ENCODE measurements at places on chromosomes 3 and 15.

- DNase-seq = no peak
Observed at GRCh38 chr3:48411606-48412374, 18.1 kb downstream of the PLXNB1 start.

- DNase-seq = no peak
Observed at GRCh38 chr15:75352186-75353080, 5.6 kb downstream of the NEIL1 start.

DNA sequence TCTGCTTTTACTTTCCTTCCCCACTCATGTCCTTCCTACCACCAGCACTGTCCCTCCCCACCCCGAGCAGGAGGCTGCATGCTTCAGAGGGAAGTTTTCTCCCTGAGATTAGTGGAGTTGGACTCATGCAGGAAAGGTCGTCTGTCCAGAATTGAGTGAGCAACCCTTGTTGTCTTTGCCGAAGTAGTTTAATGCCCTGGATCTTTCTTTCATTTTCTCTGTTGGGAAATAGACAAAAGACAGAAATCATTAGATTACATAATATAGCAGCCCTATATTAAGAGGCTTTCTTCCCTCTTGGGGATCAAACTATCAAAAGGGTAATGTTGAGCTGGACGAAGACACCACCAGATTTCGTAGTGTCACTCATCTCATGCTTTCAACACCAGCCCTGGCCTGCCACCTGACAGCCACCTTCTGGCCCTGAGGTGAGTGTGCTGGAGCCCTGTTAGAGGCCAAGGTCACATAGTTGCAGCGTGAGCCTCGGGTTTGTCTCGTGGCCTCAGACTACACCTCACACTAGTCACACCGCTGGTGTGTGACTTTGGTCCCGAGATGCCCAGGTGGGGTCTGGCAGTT is 231.0 kb downstream of the ITPR1 start:
- no peak for DNase-seq

DNA sequence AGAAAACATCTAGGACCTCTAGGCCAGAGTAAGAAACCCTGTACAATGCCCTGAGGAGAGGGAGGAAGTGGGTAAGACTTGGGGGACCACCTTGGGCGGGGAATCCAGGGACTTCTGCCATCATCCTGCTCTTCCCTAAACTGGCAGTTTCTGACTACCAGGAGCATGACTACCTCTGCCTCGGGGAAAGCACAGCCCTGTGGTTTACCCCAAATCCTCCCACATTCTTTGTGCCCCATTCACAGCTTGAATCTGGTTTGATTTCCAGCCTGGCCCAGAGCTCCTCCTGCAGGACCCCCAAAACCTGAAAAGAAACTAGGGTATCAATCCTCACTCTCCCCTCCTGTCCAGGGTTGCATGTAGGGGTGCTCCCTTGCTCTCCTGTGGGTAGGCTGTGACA is 4.7 kb downstream of the C3orf18 start:
- DNase-seq = no peak

GRCh38 chr3:5187156-5187919 is at the start of gene EDEM1:
TSS of gene EDEM1 (plus strand) at chr3:5187707. CDS start at chr3:5187806, 99 bp downstream.
- peak; percentile 93 for DNase-seq

GRCh38 chr3:11328196-11328945 is 56.2 kb downstream of the ATG7 start:
- DNase-seq = no peak

GRCh38 chr15:68578980-68579935 is at the start of gene CORO2B:
TSS of gene CORO2B (plus strand) at chr15:68578993. CDS start at chr15:68579263, 270 bp downstream.
- no peak for DNase-seq

DNA sequence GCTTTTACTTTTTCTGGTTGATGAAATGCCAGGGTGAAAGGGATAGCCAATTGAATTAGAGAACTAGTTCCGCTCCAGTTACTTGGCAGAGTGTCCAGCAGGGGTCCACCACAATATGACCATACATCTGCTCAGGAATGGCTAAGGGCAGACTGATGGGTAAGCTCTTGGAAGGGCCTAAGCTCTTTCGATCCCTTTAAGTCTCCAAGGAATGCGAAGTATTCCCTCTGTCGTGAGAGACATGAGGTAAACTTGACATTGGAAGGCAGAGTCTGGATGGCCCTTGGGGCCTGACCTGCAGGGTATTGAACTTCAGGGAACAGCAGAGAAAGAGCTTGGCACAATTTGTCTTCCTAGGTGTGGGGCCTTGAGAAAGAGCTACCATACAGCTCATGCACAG is 805.8 kb downstream of the PLOD2 start:
- no peak for DNase-seq

Data from CD4-positive, alpha-beta T cell treated with Interleukin-6 at 100 ng/mL for 8 hours (primary cell).